ENCODE measurements at places on chromosomes 3 and 15. TPM values are rescaled to one million over a fixed set of nuclear protein-coding genes. Genes with fewer than 3 reads are reported as not detected.

DNA sequence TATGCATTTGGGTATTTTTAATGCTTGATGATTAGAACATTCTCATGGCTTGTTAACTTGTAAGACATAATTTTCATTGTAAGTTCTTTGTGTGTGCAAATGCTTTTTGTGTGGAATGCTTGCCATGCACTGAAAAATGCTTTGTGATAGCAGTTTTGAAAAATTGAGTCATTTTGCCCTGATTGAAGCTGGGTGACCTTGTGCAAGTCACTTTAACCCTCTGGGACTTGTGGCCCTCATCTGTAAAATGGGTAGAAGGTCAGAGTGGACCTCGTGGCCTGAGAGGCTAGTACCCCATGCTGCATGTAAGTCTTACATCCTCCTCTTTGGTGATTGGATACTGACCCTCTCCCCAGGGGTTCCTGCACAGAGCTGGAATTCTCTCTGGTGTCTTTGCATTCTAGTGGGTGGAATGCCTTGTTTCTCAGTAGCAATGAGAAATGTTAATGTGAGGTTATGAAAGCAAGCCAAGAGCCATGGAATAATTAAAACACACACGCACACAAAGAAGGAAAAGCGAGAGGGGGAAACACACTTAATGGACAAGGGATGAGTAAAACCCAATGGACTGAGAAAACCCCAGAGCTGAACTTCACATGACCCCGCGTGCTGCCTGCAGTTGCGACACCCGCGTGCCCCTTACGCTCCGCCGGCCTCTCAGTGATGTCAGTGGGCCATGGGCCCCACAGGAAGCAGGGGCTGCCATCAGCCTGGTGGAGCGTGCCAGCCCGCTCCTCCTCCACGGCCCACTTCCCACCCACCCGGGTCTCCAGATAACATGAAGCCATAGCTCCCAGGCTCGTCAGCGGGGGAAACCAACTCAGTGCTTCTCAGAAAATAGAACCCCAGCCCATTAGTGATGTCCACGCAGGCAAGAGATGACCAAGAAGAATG is 44.0 kb downstream of the SMAD3 start:
- DNase-seq = peak; percentile 96

- DNase-seq = no peak
Measured at GRCh38 chr3:131901686-131902085, 133.1 kb downstream of the CPNE4 start.

DNA sequence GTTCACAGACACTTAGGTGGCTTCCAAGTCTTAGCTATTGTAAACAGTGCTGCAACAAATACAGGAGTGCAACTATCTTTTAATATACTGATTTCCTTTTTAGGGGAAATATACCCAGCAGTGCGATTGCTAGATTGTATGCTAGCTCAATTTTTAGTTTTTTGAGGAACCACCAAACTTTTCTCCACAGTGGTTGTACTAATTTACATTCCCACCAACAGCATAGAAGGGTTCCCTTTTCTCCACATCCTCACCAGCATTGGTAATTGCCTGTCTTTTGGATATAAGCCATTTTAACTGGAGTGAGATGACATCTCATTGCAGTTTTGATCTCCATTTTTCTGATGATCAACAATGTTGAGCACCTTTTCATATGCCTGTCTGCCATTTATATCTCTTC is 58.9 kb downstream of the ZNF148 start:
- no peak for DNase-seq

GRCh38 chr15:33032053-33032452 is 162.5 kb downstream of the FMN1 start:
- no peak for DNase-seq

DNA sequence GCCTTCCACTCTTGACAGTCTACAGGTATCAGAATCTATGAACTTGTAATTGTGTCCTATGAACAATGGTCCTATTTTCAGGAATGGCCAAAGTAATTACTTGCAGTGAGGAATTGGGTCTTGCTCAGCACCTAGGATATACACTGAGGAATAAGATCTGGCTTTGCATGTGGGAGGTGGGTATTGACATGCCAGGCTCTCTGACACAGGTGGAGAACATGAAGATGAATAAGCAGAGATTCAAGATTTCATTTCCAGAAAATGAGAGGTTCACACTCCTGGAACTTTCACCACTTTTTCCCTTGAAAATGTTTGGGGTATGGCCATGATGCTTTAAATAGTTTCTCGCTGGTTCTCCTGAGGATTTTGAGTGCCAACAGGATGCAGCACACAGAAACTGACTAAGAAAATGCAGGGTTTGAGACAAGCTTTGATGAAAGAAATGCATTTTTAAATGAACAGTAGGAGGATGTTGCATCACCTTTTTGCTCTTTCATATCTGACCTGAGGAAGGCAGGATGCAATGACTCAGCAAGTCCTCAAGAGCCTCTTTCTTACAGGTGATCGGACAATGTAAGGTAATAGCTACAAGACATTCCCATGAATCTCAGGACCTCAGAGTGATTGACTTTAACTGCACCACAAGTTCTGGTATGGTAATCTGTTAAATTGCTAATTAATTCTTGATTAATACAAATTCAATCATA is 3.7 kb downstream of the HRG start:
- no peak for DNase-seq

- DNase-seq = no peak
Measured at GRCh38 chr3:157669416-157669815, 166.2 kb upstream of the VEPH1 start.

DNA sequence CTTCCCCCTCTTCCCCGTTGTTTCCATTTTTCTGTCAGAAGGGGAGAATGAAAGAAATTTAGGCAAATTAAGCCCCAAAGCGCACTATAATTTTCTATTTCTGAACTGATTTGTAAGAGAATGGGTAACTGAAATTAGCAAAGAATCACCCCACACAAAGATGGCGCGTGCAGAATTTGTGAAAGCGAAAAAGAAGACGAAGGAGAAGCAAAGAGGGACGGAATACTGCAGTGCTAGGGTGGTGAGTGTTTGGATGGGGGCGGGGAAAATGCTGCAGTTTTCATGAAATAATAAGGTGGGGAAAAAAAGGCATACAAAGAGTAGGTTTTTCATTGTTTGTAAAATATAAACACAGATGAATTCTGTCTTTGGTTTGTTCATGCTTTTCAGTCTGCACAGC is 4.6 kb upstream of the CTNNB1 start:
- no peak for DNase-seq

DNA sequence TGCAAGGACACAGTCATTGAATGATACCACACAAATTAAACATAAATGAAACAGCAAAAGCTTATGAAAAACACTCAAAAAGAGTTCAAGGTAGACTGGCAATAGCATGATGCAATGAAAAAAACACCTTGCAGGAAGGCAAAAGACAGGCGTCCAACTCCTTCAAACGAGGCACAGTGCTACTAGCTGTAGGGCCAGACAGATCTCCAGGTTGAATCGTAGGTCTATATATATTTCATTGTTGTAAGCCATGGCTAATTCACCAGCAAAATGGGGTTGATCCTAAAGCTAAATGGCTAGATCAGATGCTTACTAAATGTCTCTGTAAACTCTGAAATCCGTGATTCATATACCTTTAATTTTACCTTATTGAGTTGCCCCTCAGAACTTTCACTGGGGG is 94.2 kb downstream of the THRB start:
- DNase-seq = no peak

GRCh38 chr3:29140666-29141065 is 140.2 kb upstream of the RBMS3 start:
- DNase-seq = peak; percentile 43

DNA sequence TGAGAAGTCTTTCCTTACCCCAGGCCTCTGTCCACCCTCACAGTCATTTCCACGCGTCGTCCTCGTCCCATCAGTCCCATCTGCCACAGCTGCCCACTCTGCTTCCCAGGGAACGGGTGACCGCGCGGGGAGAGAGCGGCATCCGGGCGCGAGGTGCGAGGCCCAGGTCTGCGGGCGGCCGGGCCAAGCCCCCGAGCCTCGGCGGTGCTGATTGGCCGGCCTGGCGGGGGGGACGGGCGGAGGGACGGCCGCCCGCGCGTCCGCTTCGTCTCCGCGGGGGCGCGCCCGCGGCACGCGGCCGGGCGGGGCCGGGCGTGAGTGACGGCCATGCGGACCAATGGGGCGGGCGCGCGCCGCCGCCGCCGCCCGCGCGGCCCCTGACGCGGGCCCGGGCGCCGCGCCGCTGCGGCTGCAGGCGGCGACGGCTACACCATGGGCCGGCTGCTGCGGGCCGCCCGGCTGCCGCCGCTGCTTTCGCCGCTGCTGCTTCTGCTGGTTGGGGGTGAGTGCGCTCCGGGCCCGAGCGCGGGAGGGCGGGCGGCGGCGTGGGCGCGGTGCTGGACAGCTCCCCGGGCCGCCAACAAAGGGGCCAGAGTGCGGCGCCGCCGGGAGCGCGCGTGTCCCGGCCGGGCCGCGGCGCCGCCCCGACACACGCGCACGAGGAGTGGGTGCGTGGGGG is at the start of gene PODXL2:
Gene PODXL2 (plus strand): TSS at position 398 of the 679 bp plus-strand sequence. CDS start 35 bp downstream, at position 433.
- DNase-seq = no peak

DNA sequence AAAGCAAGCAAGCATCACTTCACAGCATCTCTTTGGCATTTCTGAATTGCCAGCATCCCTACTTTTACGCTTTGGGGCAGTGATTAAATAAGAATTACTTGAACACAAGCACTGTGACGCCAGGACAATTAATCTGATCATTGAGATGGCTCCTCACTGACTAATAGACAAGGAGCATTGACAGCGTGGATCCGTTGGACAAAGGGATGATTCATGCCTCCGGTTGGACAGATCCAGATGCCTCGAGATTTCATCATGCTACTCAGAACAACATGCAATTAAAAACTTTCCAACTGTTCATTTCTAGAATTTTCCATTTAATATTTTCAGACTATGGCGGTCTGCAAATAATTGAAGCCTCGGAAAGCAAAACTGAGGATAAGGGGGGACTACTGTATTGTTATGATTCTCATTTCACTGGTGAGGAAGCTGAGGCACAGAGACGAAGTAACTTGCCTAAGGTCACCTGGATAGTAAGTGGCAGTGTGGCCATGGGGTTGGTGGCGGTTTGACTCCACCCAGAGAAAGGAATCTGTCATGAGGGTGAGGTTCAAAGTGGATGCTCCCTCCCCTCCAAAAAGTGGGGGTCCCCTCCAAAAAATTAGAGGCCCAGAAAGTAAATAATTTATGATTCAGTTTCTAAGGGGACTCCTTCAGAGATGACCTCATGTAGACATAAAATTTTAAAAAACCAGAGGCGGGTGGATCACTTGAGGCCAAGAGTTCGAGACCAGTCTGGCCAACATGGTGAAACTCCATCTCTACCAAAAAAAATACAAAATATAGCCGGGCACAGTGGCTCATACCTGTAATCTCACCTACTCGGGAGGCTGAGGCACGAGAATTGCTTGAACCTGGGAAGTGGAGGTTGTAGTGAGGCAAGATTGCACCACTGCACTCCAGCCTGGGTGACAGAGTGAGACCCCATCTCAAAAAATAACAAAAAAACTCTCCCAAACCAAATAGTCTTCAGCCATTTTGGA is 12.3 kb upstream of the PGPEP1L start:
- no peak for DNase-seq

GRCh38 chr3:122000936-122001605 is 21.0 kb downstream of the ILDR1 start:
- no peak for DNase-seq

DNA sequence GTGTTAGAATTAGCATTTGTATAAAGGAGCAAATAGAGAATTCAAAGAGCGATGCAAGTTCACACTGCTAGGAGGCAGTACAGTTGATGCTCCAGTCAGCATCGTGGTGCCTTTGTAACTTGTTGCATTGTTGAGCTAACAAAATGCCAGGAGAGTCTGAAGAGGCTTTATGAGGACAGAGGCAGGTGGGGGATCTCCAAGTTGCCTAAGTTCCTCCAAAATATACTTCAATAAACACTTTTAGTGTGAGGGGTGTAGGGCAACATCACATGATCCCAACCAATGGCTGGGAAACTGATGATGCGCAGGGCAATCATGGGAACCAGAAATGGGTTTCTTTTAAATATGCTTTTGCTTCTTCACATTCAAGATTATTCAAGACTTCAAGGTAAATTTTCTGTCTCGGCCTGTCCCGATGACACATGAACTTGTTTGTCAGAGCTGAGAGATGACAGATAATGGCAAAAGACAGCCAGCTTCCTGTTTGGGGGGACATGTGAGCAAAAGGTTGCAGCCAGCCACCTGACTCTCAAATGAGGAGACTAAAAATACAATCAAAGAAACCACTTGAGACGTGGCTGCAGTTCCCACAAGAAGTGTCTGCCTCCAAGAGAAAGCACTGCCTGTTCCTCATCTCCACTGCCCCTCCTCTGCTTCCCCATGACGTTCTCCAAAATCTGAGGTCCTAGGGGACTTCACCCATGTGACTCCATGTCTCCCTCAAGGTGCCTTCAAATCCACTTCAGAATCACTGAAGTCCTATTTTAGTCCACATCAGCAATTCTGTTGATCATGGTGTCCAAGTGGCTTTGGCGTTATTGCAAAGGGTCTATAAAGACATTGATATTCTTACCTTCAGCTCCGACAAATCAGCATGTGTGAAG is 39.3 kb downstream of the KLHL6 start:
- no peak for DNase-seq

DNA sequence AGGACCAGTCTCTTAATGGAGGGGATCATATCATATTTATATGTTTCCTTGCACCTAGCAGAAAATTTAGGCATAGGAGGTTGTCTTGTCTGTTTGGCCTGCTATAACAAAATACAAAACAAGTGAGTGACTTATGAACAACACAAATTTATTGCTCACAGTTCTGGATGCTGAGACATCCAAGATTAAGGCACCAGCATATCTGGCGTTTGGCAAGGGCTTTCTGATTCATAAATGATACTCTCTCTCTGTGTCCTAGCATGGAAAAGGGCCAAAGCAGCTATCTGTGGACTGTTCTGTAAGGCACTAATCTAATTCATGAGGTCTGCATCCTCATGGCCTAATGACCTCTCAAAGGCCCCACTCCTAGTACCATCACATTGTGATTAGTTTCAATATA is 683.0 kb downstream of the NR2F2 start:
- no peak for DNase-seq

DNA sequence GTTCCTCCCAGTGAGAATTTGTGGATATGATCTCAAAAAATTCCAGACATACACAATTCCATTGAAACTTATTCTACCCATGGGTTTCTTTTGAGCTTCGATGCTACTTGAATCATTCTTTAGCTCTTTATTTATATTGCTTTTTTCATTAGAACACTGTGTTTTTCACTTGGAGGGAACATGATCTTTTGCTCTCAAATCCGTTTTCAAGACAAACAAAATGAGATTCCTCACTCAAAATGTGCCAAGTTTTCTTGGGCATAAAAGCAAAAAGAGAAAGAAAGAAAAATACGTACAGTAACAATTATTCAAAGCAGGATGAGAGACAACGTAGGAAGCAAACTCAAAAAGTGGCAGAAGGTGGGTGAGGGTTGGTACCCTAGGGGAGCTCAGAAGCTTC is 118.8 kb upstream of the PDZRN3 start:
- no peak for DNase-seq

The TMEM158 gene
- 5.1 TPM for total RNA-seq

The DAZL gene
- not detected for total RNA-seq

The NDN gene
- total RNA-seq = 19.9 TPM
